A549 treated with CpdA at 1 μM for 4 hours (cell line): ENCODE measurements at places on chromosomes 13 and 19. TPM values are rescaled to one million over a fixed set of nuclear protein-coding genes. Genes with fewer than 3 reads are reported as not detected.

The ZNF329 gene
- total RNA-seq = 2.6 to 3.4 TPM (median 3.1 TPM) in 5 replicates

The TEX26 gene
- not detected in 5 replicates for total RNA-seq

The TSHZ3 gene
- total RNA-seq = 3.0 to 4.8 TPM (median 3.4 TPM) in 5 replicates

The TLE6 gene
- total RNA-seq = 3.1 to 6.5 TPM (median 5.1 TPM) in 5 replicates

The ERCC1 gene
- total RNA-seq = 126 to 160 TPM (median 149 TPM) in 5 replicates

The ZNF726 gene
- 0.35 to 1.3 TPM (median 0.58 TPM) in 5 replicates for total RNA-seq

The SLC25A41 gene
- 0.11 to 0.17 TPM (median 0.16 TPM) in 4 of 5 replicates, not detected in the other for total RNA-seq

The MAST1 gene
- total RNA-seq = 1.0 to 3.0 TPM (median 1.9 TPM) in 5 replicates

The TEKTIP1 gene
- total RNA-seq = not detected in 5 replicates

The MCOLN1 gene
- 8.1 to 13.6 TPM (median 11.5 TPM) in 5 replicates for total RNA-seq

The SIGLEC10 gene
- not detected in 5 replicates for total RNA-seq

The AKT1S1 gene
- 70.9 to 125 TPM (median 113 TPM) in 5 replicates for total RNA-seq

The PRSS57 gene
- 0.13 TPM in 1 of 5 replicates, not detected in the others for total RNA-seq

The ZNF534 gene
- total RNA-seq = not detected in 5 replicates

The EFNB2 gene
- total RNA-seq = 1.4 to 2.2 TPM (median 1.9 TPM) in 5 replicates

The PPM1N gene
- 6.5 to 8.5 TPM (median 7.4 TPM) in 5 replicates for total RNA-seq

The FUT6 gene
- not detected in 5 replicates for total RNA-seq

The KL gene
- total RNA-seq = 0.02 to 0.05 TPM (median 0.04 TPM) in 4 of 5 replicates, not detected in the other

The CALR3 gene
- 0.03 to 0.30 TPM (median 0.15 TPM) in 3 of 5 replicates, not detected in the others for total RNA-seq

The CNN2 gene
- 48.1 to 59.4 TPM (median 53.7 TPM) in 5 replicates for total RNA-seq

The COL4A2 gene
- total RNA-seq = 130 to 176 TPM (median 153 TPM) in 5 replicates

The COL4A1 gene
- 70.5 to 94.1 TPM (median 87.5 TPM) in 5 replicates for total RNA-seq

The TNFSF9 gene
- total RNA-seq = 4.1 to 9.2 TPM (median 7.2 TPM) in 5 replicates

The CBARP gene
- total RNA-seq = 2.7 to 4.6 TPM (median 4.4 TPM) in 5 replicates

The CLEC17A gene
- not detected in 5 replicates for total RNA-seq

The AMER2 gene
- not detected in 5 replicates for total RNA-seq

The RNF17 gene
- total RNA-seq = not detected in 5 replicates

The NLRP9 gene
- not detected in 5 replicates for total RNA-seq

The C19orf18 gene
- 0.08 TPM in 1 of 5 replicates, not detected in the others for total RNA-seq

The DGKH gene
- total RNA-seq = 3.5 to 4.5 TPM (median 4.2 TPM) in 5 replicates

The ZNF429 gene
- total RNA-seq = not detected in 5 replicates

The CPT1C gene
- total RNA-seq = 13.3 to 15.1 TPM (median 13.5 TPM) in 5 replicates

The KLC3 gene
- total RNA-seq = 0.53 to 0.78 TPM (median 0.72 TPM) in 5 replicates

The PEG3 gene
- not detected in 5 replicates for total RNA-seq

The KLK15 gene
- total RNA-seq = not detected in 5 replicates

The PLVAP gene
- total RNA-seq = not detected in 5 replicates

The ELSPBP1 gene
- not detected in 5 replicates for total RNA-seq

The RFPL4AL1 gene
- not detected in 5 replicates for total RNA-seq

The ZNF536 gene
- not detected in 5 replicates for total RNA-seq
